ENCODE measurements at places on chromosomes 1 and 21.
A peak's percentile ranks its signal among the peaks of the same experiment; 100 is the strongest.

GRCh38 chr1:215079456-215079855 is 3.1 kb upstream of the KCNK2 start:
- DNase-seq: no peak

DNA sequence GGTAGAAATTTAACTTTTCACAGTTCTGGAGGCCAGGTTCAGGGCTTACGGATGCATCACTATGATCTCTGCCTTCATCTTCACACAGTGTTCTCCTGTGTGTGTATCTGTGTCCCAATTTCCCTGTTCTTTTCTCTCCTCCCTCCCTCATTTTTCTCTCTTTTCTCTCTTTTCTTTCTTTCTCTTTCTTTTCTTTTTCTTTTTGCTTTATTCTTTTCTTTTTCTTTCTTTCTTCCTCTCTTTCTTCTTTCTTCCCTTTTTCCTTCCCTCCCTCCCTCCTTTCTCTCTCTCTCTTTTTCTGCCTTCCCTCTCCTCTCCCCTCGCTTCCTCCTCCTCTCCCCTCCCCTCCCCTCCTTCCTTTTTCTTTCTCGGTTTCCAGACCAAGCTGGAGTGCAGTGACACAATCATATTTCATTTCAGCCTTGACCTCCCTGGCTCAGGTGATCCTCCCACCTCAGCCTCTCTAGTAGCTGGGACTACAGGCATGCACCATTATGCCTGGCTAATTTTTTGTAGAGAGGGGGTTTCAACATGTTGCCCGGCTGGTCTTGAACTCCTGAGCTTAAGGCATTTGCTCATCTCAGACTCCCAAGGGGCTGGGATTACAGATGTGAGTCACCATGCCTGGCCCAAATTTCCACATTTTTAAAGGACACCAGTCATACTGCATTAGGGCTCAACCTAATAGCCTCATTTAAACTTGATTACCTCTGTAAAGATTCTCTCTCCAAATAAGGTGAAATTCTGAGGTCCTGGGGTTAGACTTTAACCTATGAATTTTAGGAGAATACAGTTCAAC is 115.9 kb downstream of the HUNK start:
- DNase-seq: no peak

DNA sequence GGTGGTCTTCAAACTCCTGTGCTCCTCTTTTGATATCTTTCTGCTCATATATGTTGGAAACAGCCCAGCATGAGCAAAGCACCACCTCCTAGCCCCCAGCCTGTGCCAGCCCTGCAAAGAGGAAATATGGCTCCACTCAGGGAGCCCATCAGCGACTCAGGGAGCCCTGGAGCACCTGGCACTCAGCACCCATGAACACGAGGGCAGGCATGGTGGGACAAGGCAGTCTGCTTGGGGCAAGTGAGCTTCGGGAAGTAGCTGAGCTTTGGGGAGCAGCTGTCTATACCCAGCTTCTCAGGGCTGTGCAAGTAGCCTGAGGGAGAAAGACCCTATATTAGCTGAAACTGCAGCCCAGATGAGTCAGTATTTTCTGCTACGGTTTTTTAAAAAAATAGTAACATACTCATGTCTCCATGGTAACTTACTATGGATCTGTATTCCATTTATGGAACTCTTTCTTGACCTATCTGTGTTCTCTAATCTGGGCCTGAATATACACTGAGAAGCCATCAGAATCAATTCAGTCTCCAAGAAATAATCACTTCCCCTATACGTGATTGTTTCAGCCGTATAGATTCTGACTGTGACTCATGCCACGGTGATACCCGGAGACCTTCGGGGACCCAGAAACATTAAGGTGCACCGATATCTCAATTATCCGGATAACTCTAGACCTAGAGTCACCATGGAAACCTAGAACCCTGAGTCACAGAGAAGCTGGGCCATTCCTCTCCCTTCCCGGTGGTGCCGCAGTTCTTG is 1.5 kb upstream of the ETS2 start:
- peak; percentile 26 for DNase-seq

DNA sequence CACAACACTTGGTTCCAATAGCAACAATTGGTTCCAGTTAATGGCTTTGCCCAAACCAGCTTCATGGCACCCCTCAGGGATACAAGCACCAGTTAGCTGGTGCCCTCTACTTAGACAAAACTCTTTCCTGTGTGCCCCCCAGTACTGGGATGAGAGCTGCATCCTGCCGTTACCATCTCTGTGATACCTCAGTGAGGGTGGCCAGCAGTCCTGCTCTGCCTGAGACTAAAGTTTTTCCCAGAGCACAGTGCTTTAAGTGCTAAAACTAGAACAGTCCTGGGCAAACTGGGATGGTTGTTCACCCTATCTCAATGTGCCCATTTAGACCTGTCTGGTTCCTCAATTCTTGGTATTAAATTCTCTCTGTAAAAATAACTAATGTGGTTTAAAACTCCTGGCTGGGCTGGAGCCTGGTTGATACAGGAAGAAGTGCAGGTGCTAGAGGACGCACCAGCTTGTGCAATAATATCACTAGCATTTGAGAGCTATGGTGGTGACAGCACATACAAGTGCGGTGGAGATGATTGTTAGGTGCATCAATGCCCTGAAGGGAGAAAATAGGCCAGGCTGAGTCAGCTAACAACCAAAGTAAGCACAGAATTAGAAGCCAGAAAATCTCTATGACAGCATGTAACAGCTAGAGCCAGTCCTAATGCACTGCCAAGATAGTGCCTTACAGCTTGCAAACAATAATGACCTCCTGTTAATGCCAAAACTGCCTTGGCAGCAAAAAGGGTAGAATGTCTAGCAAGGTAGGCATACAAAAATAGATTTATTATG is 179.8 kb upstream of the GALNT2 start:
- no peak for DNase-seq

DNA sequence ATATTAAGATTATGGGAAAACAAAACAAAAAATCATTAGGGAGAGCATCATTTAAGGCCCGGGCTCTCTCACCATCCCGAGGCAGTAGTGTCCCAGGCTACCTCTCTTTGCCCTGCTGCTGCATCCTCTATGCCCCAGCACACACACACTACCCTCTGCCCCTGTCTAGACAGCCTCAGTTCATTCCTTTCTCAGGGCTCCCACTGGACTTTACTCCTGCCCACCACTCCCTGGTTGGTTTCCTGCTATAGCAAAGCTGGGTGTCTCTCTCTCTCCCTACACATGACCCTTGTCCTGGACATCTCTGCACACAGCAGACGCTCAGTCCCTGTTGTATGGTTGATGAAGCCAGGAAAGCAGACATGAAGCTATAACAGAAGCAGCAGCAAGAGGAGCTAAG is 30.7 kb downstream of the GNG12 start:
- no peak for DNase-seq

DNA sequence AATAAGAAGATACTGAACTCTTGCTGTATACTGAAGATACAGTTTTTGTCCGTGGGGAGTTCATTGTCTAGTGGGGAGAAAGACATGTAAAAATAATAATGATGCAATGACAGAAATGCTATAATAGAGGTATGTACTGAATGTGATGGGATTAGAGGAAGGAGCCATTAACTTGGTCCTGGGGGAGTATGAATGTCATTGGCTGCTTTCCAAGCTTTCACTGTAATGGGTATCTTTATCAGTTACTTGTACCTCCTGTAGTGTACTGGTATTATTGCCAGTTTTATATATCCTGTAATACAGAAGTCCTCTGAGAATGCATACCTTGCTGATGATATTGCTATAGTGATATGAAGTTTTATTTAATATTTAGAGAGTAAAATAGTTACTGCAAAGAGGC is 7.4 kb downstream of the BTBD8 start:
- no peak for DNase-seq

GRCh38 chr1:83998205-83998497 is 781 bp downstream of the TTLL7 start:
- no peak for DNase-seq

- DNase-seq: no peak
Measured at GRCh38 chr1:75067975-75068374, 66.2 kb upstream of the LHX8 start.

DNA sequence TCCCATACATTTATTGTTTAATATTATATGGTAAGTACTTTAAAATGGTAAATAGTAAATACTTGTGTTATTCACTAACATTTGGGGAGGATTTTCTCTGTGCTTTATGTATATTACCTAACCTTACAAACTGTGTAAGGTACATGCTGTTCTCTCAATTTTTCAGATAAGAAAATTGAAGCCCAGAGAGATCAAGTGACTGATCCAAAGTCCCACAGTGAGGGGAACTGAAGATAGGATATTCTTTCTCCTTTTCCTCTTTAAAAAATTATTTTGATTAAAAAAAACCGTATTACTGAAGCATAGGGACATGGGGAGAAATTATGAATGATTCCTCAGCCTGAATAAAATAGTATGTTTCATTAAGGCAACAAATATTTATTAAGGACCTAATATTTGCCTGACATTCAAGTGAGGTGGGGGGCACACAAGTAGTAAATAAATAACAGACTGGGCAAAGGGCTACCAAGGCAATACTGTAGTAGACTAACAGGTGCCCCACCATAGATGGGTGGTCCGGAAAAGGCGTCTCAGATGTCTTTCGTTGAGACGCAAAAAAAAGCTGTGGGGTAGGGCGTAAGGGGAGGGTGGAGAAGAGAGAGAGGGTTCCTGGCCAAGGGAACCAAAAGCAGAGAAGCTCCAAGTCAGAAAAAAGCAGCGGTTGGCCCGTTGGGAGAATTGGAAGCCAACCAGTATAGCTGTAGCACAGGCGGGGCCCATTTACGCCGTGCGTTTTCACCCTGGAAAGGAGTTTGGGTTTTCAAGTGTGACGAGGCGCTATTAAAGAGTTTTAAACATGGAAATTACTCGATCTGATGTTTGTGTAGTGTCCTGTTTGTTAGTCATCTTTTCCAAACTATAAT is 944 bp upstream of the AGO3 start:
- peak; percentile 73 for DNase-seq

DNA sequence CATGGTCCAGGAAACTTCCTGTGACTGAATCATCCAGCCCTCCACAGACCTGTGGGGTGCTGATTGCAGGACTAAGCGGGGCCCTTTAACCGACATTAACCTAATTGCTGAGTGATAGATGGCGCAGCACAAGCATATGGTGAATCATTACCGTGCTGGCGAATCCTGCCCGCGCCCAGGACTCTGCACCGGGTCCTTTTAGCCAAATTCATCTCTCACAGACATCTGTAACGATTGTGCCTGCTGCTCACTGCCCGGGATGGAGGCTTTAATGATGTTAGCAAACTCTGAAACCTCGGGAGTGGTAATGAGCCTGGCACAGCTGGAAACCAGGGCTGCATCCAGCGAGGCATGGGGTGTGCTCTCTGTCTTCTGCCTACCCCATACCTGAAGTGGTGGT is 147.3 kb upstream of the CD34 start:
- DNase-seq: no peak

DNA sequence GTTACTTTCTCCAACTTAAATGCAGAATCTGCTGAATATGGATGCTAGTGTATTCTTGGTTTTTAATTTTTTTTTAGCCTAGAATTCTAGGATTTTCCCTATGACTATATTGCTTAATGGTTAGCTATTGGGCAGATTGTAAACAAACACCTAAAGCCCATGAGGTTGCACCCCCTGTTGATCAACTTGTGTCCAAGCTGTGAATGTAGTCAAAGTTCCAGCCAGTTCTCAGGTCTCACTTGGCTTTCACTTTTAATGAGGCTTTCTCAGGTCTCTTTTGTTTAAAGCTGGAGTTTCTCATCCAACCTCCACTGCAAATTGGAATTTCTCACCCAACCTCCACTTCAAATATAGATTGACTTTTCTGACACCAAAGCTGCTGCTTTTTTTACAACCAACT is 35.9 kb downstream of the FCER1A start:
- DNase-seq: no peak

GRCh38 chr1:185376288-185376687 is 59.2 kb upstream of the IVNS1ABP start:
- DNase-seq: no peak

DNA sequence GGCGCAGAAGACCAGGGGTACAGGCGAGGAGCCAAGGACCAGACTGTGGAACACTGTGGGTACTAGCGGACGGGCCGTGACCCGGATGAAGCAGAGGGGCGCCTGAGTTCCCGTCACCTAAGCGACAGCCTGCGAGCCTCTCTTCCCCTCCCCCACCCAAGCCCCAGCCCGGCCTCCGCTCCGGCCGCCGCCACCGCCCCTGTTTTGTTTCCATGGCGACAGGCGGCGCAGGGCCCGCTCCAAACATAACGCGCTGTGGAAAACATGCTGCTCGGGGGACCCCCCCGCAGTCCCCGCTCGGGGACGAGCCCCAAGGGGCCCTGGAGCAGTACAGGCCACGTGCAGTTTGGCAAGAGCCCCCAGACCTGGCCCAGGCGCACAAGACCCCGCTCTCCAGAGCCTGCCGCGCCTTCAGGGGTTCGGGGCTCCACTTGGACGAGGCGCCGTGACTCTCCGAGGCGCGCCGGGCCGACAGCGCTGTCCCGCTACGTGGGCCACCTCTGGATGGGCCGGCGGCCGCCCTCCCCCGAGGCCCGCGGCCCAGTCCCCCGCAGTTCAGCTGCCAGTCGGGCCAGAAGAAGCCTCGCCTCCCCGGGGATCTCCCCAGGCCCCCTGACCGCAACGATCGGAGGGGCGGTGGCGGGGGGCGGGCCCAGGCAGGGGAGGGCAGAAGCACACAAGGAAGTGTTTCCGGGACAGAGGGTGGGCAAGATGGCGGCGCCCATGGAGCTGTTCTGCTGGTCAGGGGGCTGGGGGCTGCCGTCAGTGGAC is at the start of gene MTX1:
TSS of gene MTX1 (plus strand) at position 155 of the 771 bp plus-strand sequence. CDS start at position 265, 110 bp downstream.
- DNase-seq: peak; percentile 88

GRCh38 chr1:24154215-24154614 is 11.3 kb upstream of the IL22RA1 start:
- DNase-seq: no peak

Measured in iPS-NIHi11 (cell line).